ENCODE measurements at places on chromosomes 3 and 15. TPM values are rescaled to one million over a fixed set of nuclear protein-coding genes. Genes with fewer than 3 reads are reported as not detected.

The GOLGA8J gene
- total RNA-seq: 0.29 TPM

DNA sequence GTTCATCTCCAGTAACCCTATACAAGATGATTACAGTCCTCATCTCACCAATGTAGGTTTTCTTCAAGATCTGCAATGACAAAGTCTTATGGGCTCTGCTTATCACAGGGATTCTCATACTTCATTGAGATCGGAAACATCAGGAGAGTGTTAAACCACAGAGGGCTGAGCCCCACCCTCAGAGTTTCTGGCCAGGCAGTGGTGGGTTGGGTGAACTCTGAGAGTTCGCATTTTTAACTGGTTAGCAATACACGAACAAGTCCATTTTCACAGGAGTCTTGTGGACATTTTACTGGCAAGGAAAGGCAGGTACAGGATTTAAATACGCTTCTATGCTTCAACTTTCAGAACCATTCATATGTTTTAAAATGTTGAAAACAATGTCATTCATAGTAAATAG is 366.7 kb upstream of the ROBO2 start:
- DNase-seq: no peak

The TMEM108 gene
- 0.36 TPM for total RNA-seq

The CHRNB4 gene
- total RNA-seq: not detected

The KNG1 gene
- not detected for total RNA-seq

All from osteoblast (primary cell).